Pulmonary artery endothelial cell (primary cell): ENCODE measurements at places on chromosomes 13 and 19.

DNA sequence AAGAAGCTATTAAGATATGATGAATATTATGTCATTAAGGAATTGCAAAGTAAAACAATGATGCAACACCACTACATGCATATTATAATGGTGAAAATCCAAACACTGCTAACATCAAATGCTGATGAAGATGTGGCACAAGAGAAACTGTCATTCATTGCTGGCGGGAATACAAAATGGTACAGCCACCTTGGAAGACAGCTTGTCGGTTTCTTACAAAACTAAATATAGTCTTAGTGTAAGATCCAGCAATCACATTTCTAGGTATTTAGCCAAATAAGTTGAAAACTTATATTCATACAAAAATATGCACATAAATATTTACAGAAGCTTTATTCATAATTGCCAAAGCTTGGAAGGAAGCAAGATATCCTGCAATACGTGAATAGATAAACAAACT is 114.9 kb upstream of the EDNRB start:
- DNase-seq = no peak

DNA sequence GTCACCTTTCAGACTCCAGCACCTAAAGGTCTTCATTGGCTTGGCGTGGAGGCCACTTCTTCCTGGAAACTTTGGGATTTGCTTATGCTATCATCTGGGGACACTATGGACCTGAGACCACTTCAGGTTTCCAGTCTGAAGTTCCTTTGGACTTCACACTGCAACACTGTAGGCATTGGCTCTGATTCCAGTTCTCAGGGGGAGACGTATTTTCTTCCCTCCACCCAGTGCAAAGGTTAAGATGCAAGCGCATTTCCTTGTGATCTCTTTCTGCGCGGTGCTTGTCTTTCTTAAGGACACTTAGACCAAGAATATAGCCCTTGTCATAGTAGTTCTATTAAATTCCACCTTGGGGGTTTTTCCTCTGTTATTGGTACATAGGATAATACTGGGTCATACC is 299.8 kb downstream of the TSHZ3 start:
- DNase-seq = no peak

DNA sequence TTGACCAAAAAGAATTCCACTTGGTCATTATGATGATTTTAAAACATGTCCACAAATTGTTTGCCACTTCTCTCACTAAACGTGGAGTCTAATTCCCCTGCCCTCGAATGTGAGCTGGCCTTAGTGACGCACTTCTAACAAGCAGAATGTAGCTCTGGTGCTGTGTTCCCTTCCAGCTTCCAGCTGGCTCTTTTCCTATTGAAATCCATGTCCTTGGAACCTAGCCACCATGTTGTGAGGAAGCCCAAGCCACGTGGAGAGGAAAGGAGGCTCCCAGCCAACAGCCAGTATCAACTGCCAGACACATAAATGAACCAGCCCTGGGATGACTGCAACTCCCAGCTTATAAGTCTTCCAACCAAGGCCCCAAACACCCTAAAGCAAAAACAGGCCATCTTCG is 23.6 kb upstream of the CEBPA start:
- no peak for DNase-seq

GRCh38 chr19:52716522-52716921 is 18.3 kb downstream of the ZNF611 start:
- DNase-seq = no peak

- no peak for DNase-seq
Observed at GRCh38 chr19:35153701-35154524, 622 bp upstream of the FXYD5 start.

- no peak for DNase-seq
Observed at GRCh38 chr19:11769995-11770394, 3.2 kb downstream of the ZNF441 start.

GRCh38 chr19:9849791-9850190 is 14.7 kb downstream of the PIN1 start:
- no peak for DNase-seq

GRCh38 chr13:82305588-82305987 is 1576.7 kb downstream of the SLITRK1 start:
- no peak for DNase-seq

DNA sequence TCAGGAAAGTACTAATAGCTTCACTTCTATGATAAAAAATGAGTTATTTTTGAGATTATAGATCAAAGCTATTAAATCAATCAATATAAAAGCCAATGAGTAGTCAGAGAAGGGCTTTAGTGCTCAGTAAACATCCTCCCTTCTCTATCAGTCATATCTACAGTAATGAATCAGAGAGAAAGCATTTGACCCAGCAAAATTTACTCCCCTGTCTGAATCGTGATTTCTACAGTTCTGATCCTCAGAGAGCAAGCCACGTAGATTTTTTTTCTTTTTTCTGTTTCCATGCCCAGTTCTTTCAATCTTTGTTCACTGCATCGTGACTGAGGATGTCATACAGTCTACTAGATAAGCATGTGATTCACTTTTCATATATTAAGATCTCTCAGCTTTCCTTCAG is 16.2 kb upstream of the MBNL2 start:
- no peak for DNase-seq

- DNase-seq = no peak
Observed at GRCh38 chr13:81406639-81407292, 1065.8 kb upstream of the SPRY2 start.

- no peak for DNase-seq
Observed at GRCh38 chr13:20016649-20017364, 58.3 kb downstream of the ZMYM2 start.

- DNase-seq = no peak
Observed at GRCh38 chr19:2054763-2055162, 3.7 kb upstream of the MKNK2 start.

DNA sequence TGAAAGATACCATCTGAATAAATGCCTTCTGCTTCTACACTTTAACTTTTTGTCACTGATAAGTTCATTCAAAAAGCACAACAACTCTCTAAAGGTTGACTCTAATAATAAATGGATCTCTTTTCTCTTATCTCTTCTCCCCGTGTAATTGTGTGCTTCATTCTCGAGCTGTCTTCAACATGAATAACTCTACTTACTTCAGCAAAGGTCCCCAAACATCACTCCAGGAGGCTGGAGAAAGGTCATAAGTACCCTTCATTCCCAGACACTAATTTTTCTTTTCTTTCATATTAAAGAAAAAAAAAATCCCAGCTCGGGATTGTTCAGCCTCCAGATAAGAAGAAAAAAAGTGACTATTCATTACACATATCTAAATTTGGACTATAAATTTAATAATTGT is 222.2 kb downstream of the FOXO1 start:
- DNase-seq = no peak

- no peak for DNase-seq
Observed at GRCh38 chr19:19866611-19867248, 1.0 kb downstream of the ZNF253 start.

DNA sequence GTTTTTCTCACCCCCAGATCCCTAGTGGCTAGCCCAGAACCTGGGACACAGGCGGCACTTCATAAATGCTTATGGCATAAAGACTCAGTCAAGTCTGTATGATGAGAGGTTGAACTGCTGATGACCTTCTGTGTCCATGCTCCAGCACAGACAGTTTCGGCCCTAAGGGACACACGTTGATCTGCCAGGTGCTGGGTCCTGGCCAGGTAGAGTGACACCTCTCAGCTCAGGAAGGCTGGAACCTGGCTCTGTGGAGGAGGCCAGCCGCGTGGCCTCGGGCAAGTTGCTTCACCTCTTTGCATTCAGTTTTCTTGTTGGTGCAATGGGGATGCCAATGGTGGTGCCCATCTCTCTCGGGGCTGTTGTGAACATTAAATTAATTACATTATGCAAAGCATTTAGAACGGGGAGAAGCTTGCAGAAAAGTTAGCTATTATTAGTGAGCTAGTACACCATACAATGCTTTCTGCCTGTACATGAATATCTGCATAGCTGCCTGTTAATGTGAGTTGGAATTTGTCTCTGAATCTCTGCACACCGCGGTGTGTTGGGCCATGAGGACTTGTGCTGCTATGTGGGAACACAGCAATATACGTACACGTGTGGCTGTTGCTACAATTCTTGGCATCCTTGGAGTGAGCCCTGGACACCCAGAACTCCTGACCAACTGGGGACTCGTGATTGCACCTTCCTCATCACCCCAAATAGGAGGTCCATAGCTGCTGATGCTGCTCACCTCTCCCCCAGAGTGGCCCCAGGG is 8.4 kb downstream of the GADD45B start:
- no peak for DNase-seq

GRCh38 chr13:97422118-97423054 is 11.6 kb upstream of the RAP2A start:
- DNase-seq = no peak

GRCh38 chr19:4516199-4516938 is 1.9 kb downstream of the PLIN4 start:
- DNase-seq = no peak

GRCh38 chr19:1364070-1364704 is 19.5 kb upstream of the NDUFS7 start:
- DNase-seq = no peak

DNA sequence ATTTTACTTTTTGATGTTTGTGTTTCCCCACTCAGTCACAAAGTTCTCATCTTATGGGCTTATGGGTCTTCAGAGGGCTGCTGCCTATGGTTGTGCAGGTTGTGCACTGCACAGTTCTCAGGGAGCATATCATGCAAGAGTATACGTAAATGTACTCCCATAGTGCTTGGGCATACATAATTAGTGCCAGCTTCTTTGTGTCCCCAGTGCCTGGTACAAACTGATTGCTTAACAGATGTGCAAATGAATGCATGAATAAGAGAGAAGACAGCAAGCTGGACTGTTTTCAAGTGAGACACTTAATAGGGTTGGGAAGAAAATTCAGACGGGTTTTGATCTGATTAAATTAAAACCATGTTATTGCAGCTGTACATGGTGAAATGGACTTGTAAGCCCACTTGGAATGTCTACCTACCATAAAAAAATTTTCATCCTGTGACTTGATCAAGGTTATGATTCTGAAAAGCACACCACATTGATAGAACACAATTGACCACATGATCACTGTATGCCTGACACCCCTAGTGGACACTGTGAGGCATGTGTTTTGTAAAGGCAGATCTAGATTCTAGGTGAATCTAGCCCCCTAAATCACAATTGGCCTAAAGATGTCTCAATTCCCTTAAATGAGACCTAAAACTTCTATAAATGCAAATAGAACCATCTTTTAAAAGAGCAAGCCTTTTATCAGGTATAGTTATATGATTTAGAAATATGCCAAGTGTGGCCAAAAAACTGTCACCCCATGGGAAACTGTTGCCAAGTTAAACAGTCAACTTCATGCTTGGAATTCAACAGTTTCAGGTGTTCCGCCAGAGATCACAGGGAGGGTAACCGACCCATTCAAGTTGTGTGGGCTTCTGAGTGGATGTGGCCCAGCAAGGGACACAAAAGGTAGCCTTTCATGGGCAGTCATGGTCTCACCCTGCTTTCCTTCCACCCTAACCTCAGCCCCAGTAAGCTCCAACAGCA is 27.9 kb downstream of the FAM124A start:
- no peak for DNase-seq

GRCh38 chr13:23510979-23511735 is 59.1 kb upstream of the TNFRSF19 start:
- no peak for DNase-seq

DNA sequence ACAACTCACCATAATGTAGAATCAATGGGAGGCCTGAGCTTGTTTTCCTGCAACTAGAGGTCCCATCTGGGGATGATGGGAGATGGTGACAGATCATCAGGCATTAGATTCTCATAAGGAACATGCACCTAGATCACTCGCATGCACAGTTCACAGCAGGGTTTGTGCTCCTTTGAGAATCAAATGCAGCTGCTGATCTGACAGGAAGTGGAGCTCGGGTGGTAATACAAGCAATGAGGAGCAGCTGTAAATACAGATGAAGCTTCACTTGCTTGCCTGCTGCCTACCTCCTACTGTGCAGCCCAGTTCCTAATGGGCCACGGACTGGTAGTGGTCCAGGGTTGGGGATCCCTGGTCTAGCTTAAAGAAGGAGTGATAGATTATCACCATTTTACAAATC is 33.0 kb downstream of the KPNA3 start:
- no peak for DNase-seq

GRCh38 chr19:8340341-8341096 is 2.5 kb downstream of the KANK3 start:
- peak; percentile 76 for DNase-seq

DNA sequence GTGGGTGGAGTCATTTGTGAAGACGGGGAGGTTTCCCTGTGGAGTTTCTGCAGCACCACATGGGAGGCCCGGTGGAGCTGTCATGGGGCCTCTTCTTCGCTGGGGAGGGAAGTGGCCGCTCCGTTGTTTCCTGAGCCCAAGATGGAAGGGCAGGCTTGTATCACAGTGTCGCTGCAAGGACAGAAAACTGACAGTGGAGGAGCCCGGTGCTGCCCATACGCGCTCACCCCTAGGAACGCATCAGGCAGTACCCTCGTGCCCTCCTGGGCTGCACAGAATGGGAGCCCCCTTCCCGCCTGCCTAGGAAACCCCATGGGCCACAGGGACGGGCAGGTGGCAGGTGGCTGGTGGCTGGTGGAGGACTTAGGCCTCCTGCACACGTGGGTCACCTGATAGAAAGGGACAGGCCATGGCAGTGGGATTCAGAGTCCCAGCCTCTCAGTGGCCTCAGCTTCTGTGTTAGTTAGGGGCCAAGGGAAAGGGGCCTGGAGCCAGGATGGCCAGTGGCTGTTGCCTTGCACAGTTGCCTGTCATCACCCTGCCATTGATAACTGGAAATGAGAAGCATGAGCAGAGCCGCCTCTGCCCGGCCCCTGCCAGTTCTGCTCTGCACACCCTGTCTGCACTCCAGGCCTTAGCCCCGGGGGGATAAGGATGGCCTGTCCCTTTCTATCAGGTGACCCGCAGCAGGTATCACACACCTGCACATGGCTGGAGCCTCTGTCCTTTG is 7.6 kb downstream of the COL4A2 start:
- DNase-seq = no peak

DNA sequence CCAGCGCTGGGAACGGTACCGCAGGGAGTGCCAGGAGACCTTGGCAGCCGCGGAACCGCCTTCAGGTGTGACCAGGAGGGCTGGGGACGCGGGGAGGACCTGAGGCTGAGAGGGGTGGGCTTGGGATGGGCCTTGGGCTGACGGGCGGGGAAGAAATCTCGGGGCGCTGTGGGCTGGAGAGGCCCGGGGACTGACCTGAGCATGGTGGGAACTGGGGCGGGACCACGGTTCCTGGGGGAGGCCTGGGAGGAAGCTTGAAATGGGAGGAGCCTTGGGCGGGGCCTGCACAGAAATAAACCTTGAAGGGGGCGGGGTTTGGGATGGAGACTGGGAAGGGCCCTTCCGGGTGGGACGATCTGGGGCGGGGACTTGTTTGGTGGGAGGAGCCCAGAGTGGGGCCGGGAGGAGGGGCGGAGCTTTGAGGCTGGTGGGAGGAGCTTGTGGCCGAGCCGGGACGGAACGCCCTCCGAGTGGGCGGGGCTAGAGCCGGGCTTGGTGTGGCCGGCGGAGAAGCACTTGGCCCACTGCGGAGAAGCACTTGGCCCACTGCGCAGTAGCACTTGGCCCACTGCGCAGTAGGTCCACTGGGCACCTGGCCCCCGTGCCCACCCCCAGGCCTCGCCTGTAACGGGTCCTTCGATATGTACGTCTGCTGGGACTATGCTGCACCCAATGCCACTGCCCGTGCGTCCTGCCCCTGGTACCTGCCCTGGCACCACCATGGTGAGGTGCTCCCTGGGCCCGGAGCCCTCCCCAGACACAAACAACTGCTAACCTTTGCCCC is 2.8 kb downstream of the GIPR start:
- DNase-seq = no peak

- DNase-seq = no peak
Observed at GRCh38 chr13:34464011-34464410, 478.1 kb upstream of the NBEA start.
